ENCODE measurements at places on chromosomes 2 and 18. TPM values are rescaled to one million over a fixed set of nuclear protein-coding genes. Genes with fewer than 3 reads are reported as not detected.

GRCh38 chr18:12154361-12154760 is 60.7 kb downstream of the ANKRD62 start:
- H3K27ac ChIP-seq: no peak overlapping the region
- H3K4me3 ChIP-seq: no peak overlapping the region
- no peaks in the 10 kb centered on the region for H3K27me3 ChIP-seq
- no peaks in the 10 kb centered on the region for H3K36me3 ChIP-seq
- H3K4me1 ChIP-seq: no peaks in the 10 kb centered on the region

GRCh38 chr2:45913539-45913938 is 262.1 kb downstream of the PRKCE start:
- no peak for DNase-seq
- no peak overlapping the region for H3K4me3 ChIP-seq
- H3K27me3 ChIP-seq: no peaks in the 10 kb centered on the region
- H3K27ac ChIP-seq: no peak overlapping the region

DNA sequence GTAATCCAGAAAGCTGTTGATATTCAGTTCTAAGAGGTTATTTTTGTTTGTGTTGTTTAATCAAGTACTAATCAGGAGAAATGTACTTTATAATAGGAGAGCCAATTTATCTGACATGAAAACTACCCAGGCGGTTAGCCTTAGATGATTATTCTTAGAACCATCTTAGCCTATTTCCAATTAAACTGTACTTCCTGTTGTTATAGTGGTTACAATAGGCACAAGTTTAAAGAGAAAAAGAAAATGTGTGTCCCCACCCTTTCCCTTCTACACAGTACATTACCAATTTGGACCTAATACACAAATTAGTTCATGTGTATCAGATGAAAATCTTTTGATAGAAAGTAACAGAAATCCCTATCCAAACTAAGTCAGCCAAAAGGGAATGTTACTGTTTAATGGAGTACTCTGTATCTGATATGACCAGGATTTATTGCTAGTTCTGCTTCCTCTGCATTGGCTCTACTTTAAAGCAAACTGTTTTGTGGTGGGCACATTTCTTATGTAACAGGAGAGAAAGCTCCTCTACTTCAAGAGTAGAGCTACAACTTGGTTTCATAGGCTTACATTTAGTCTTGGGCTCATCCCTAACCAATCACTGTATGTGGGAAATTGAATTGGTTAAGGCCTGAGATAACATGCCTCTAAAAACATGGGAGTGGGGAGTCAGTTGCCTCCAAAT is 217.9 kb downstream of the UBE2E3 start:
- no peak overlapping the region for H3K27ac ChIP-seq
- H3K4me3 ChIP-seq: no peak overlapping the region
- DNase-seq: no peak
- no peaks in the 10 kb centered on the region for H3K27me3 ChIP-seq
- H3K36me3 ChIP-seq: no peaks in the 10 kb centered on the region
- no peaks in the 10 kb centered on the region for H3K4me1 ChIP-seq

DNA sequence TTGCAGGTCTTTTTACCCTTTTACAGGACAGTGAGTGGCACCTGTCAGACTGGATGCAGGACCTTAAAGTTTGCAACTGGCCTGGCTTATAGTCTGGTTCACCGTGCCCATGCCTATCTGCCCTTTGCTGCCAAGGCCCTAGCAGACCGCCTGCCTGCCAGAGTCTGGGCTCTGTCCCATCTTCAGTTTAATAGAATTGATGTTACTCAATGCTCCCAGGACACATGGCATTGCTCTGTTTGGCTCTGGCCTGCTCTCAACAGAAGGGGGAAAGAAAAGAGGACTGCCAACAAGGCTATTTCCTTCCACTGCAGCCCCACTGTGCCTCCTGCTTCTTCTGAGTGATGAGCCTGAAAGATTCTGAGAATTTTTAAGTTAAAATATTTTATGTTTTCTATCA is 25.6 kb upstream of the TMEM178A start:
- no peaks in the 10 kb centered on the region for H3K36me3 ChIP-seq
- H3K27me3 ChIP-seq: no peaks in the 10 kb centered on the region
- no peak overlapping the region for H3K4me3 ChIP-seq
- H3K4me1 ChIP-seq: no peaks in the 10 kb centered on the region
- no peak overlapping the region for H3K27ac ChIP-seq

GRCh38 chr18:26868968-26869586 is 3.6 kb upstream of the AQP4 start:
- no peak overlapping the region for H3K4me3 ChIP-seq
- H3K27ac ChIP-seq: no peak overlapping the region
- H3K36me3 ChIP-seq: no peaks in the 10 kb centered on the region
- DNase-seq: peak; percentile 65
- H3K4me1 ChIP-seq: no peaks in the 10 kb centered on the region

GRCh38 chr2:104840893-104841585 is 12.9 kb upstream of the POU3F3 start:
- no peaks in the 10 kb centered on the region for H3K36me3 ChIP-seq
- H3K4me1 ChIP-seq: peaks cover 6% of the 10 kb centered on the region
- H3K27me3 ChIP-seq: peaks cover 27% of the 10 kb centered on the region
- no peak overlapping the region for H3K4me3 ChIP-seq
- H3K27ac ChIP-seq: no peak overlapping the region

DNA sequence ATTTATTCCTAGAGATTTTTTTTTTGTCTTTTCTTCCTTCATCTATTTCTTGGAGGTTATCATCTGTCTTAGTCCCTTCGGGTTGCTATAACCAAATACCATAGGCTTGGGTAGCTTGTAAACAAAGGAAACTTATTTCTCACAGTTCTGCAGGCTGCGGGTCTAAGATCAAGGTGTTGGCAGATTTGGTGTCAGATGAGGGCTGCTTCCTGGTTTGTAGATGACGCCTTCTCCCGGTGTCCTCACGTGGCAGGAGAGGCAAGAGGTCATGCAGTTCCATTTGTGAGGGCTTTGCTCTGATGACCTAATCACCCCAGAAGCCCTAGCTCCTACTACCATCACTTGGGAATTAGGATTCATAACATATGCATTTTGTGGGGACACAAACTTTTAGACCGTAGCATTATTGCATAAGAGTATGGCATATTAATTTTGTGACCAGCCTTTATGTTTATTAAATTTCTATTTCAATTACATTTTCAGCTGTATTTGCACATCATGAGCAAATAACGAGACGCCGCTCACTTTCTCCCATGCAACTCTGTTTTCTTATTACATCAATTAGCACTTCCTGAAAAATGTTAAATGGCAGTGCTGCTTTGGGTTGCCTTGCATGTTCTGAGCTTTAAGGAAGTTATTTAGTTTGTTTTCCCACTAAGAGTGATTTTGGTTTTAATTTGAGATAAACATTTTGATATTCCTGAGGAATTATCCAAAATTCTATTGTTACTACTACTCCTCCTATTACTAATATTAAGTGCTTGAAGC is 246.4 kb upstream of the HDAC4 start:
- no peak overlapping the region for H3K4me3 ChIP-seq
- no peaks in the 10 kb centered on the region for H3K4me1 ChIP-seq
- H3K36me3 ChIP-seq: no peaks in the 10 kb centered on the region
- no peak overlapping the region for H3K27ac ChIP-seq

GRCh38 chr2:240142256-240142775 is 1.9 kb upstream of the OTOS start:
- H3K4me3 ChIP-seq: no peak overlapping the region
- DNase-seq: no peak
- no peaks in the 10 kb centered on the region for H3K27me3 ChIP-seq
- H3K4me1 ChIP-seq: no peaks in the 10 kb centered on the region
- H3K27ac ChIP-seq: no peak overlapping the region

- H3K36me3 ChIP-seq: no peaks in the 10 kb centered on the region
- peak overlapping the region; percentile 51 for H3K4me3 ChIP-seq
- H3K4me1 ChIP-seq: no peaks in the 10 kb centered on the region
- H3K27ac ChIP-seq: peak overlapping the region; percentile 98
- no peaks in the 10 kb centered on the region for H3K27me3 ChIP-seq
- peak; percentile 87 for DNase-seq
Observed at GRCh38 chr2:42810971-42811811, 18.8 kb upstream of the HAAO start.

DNA sequence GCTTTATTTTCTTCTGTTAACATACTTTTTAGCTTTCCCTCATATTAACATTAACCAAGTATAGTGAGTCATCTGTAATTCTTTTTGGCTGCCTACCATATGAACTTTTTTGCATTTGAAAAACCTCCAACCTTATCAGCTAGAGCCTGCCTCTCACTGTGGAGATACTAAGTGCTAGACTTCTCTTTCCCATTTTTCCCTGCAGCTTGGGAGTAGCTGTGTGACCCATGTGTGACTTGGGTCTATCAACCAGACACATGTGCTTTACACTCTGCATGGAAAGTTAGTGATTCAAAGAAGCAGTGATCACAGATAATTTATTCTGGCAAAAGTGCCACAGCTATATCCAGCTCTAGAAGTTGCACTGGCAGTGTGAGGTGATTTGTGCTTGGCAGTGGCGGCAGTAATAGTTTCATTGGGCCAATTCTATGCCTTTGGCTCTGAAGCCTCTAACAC is 36.3 kb downstream of the PREPL start:
- peaks cover 33% of the 10 kb centered on the region for H3K36me3 ChIP-seq
- H3K27me3 ChIP-seq: no peaks in the 10 kb centered on the region
- H3K4me3 ChIP-seq: no peak overlapping the region
- H3K4me1 ChIP-seq: no peaks in the 10 kb centered on the region
- H3K27ac ChIP-seq: no peak overlapping the region
- peak; percentile 13 for DNase-seq

DNA sequence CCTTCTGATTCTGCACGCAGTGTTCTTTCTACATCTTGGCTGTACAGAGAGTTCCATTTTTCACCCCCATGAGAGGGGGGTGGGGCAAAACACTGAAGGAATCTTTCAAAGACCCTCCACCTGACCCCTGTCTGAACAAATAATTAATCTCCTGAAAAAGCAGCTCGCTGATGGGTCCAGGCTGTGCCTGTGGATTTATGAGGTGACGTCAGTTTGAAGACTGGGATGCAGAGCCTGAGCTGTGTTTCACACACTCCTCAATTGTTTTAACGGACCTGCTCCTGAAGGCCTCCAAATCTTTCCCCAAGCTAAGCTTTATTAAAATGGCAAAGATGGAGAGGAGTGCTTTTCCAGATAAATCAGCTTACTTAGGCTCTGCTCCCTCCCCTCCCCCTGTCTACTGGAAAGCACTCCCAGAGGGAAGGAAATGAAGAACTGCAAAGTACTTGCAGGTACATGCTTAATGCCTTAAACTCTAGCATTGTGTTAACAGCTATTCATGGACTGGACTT is 390.2 kb upstream of the TNP1 start:
- H3K36me3 ChIP-seq: no peaks in the 10 kb centered on the region
- no peak overlapping the region for H3K27ac ChIP-seq
- H3K27me3 ChIP-seq: no peaks in the 10 kb centered on the region
- peak; percentile 94 for DNase-seq

- H3K4me1 ChIP-seq: no peaks in the 10 kb centered on the region
- H3K4me3 ChIP-seq: no peak overlapping the region
- no peak for DNase-seq
- no peaks in the 10 kb centered on the region for H3K36me3 ChIP-seq
- H3K27ac ChIP-seq: no peak overlapping the region
Observed at GRCh38 chr18:58060254-58060653, 16.2 kb downstream of the NEDD4L start.

- peak overlapping the region; percentile 92 for H3K27ac ChIP-seq
- H3K27me3 ChIP-seq: no peaks in the 10 kb centered on the region
- no peak overlapping the region for H3K4me3 ChIP-seq
- DNase-seq: peak; percentile 96
Observed at GRCh38 chr2:217858519-217859491, 144.0 kb downstream of the TNS1 start.

CD207 gene
- 0.86 TPM for total RNA-seq

AKAIN1 gene
- total RNA-seq: not detected

SOX11 gene
- 0.06 TPM for total RNA-seq

CRYGC gene
- total RNA-seq: not detected

NEURL3 gene
- total RNA-seq: 1.1 TPM

C2orf72 gene
- 1.3 TPM for total RNA-seq

KCNE4 gene
- total RNA-seq: 5.3 TPM

HOXD13 gene
- total RNA-seq: not detected

SNORC gene
- 2.1 TPM for total RNA-seq

All from lung (tissue), 17 donors.